Activated T-helper 9 cell treated with anti-CD3 and anti-CD28 coated beads, Interleukin-2, amount 50 U/mL, for 16 hours (primary cell): ENCODE measurements at places on chromosomes 16 and 17.

GRCh38 chr16:17963185-17963836 is 373.2 kb downstream of the NPIPA8 start:
- DNase-seq: no peak

DNA sequence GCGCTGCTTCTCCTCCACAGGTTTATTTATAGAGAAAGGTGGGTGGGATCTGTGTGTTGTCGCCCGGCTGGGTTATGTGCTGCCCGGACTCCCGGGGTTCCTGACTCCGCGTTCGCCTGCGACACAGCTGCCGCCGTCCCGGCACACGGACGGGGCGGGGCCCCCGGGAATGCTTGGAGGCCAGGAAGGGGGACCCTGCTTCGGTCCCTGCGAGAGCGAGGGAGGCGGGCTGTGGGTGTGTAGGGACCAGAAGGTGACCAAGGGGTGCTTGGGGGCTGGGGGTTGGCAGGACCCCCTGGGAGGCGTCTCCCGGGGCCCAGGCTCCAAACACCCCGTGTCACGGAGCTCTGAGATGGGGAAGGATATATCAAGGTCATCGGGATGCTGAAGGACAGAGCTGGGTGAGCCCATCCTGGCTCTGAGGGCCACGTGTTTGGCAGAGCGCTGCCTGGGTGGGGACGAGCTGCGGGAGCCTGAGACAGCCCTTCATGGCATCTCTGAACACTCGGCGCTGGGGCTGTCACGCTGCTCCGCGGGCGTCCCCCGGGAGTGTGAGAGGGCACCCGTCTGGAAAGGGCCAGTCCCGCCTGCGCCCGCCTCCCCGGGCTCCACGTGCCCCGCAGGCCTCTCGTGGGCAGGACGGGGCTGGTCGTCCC is 4.2 kb downstream of the CACNA1H start:
- no peak for DNase-seq

GRCh38 chr17:64332502-64332901 is 58.2 kb downstream of the PECAM1 start:
- no peak for DNase-seq

GRCh38 chr16:12295395-12295794 is 318.9 kb downstream of the SNX29 start:
- DNase-seq: no peak

GRCh38 chr16:58399718-58400633 is 7.7 kb downstream of the GINS3 start:
- DNase-seq: no peak

- no peak for DNase-seq
Observed at GRCh38 chr16:55039931-55040330, 109.3 kb downstream of the IRX5 start.

DNA sequence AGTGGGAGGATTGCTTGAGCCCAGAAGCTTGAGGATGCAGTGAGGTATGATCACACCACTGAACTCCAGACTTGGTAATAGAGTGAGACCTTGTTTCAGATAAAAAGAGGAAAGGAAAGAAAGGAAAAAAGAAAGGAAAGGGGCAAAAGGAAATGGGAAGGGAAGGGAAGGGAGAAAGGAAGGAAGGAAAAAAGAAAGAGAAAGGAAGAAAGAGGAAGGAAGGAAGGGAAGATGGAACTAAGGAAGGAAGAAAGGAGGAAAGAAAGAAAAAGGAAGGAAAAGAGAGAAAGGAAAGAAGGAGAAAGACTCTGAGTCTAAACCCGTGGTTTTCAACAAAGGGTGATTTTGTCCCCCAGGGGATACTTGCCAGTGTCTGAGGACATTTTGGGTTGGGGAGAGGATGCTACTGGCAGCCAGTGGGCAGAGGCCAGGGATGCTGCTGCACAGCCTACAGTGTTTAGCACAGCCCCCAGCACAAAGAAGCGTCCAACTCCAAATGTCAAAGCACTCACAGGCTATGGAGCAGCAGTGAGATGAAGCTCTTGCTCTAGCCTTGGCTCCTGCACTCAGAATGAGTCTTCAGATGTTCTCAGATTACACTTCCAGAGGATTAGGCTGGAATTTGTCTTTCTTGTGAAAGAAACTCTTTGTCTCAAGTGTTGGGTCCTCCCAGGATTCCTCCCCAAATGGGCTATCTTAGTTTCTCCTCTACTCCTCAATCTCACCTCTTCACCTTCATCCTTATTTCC is 64.2 kb downstream of the BMERB1 start:
- DNase-seq: no peak

DNA sequence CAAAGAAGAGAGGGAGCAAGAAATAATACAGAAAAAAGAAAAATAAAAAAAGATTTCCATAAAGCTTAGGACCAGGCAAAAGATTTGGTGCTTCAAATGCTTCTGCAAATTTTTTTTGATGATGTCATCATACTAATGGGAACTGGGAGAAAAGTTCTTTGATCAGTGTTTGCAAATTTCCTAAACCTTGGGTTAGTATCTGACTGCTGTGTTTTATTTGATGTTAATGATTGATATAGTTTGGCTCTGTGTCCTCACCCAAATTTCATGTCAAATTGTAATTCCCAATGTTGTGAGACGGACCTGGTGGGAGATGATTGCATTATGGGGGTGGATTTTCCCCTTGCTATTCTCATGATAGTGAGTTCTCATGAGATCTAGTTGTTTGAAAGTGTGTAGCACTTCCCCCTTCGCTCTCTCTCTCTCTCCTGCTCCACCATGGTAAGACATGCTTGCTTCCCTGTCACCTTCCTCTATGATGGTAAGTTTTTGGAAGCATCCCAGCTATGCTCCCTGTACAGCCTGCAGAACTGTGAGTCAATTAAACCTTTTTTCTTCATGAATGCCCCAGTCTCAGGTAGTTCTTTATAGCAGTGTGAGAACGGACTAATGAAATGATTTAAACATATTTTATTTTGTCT is 72.6 kb downstream of the TMEM100 start:
- DNase-seq: no peak

DNA sequence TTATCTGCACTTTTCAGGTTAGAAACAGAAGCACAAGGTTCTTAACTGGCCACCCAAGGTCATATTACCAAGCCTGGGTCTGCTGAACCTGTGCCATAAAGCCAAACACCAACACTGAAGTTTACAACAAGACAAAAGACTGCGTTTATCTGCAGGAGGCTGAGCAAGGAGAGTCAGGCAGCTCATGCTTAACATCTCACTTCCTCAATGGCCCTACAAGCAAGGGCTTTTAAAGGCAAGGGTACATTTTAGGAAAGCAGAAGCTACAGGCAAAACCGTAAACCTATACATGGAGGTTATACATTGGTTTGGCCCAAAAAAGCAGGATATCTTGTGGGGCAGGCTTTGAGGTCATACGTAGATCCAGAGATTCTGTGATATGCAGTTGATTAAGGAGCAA is 91.2 kb downstream of the GNAO1 start:
- no peak for DNase-seq

DNA sequence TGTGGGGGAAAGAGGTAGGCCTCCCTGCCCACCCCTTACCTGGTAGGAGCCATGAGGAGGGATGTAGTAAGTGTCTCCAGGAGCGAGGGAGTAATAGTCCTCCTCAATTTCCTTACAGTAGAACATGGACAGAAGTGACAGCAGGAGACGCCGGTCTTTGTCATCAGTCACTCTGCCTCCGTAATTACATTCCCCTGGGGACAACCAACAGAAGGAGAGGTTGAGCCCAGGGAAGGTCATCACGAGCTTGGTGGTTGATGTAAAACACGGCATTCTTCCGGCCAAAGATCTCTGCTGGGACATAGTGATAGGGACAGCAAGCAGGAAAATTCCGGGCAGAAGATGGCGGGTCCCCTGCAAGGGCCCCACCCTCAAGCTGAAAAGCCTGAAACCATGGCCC is 47.9 kb downstream of the LYRM1 start:
- no peak for DNase-seq

GRCh38 chr16:55971447-55971846 is 96.3 kb upstream of the CES5A start:
- no peak for DNase-seq

GRCh38 chr17:36463916-36464764 is 22.3 kb upstream of the ZNHIT3 start:
- DNase-seq: no peak
